Sigmoid colon (tissue), 7 donors: ENCODE measurements at places on chromosomes 1 and 21. TPM values are rescaled to one million over a fixed set of nuclear protein-coding genes. Genes with fewer than 3 reads are reported as not detected.

The SUSD4 gene
- total RNA-seq = 0.81 TPM

The KIF14 gene
- total RNA-seq = under 0.01 TPM

The LIPI gene
- not detected for total RNA-seq

The SERTAD4 gene
- total RNA-seq = 9.5 TPM

The RHOU gene
- total RNA-seq = 12.1 TPM

The IFFO2 gene
- 7.5 TPM for total RNA-seq

The KLHL20 gene
- 48.2 TPM for total RNA-seq

The ANGPTL1 gene
- 173 TPM for total RNA-seq

The CD160 gene
- not detected for total RNA-seq
